ENCODE measurements at places on chromosomes 5 and 9. TPM values are rescaled to one million over a fixed set of nuclear protein-coding genes. Genes with fewer than 3 reads are reported as not detected.
A peak's percentile ranks its signal among the peaks of the same experiment; 100 is the strongest.

DNA sequence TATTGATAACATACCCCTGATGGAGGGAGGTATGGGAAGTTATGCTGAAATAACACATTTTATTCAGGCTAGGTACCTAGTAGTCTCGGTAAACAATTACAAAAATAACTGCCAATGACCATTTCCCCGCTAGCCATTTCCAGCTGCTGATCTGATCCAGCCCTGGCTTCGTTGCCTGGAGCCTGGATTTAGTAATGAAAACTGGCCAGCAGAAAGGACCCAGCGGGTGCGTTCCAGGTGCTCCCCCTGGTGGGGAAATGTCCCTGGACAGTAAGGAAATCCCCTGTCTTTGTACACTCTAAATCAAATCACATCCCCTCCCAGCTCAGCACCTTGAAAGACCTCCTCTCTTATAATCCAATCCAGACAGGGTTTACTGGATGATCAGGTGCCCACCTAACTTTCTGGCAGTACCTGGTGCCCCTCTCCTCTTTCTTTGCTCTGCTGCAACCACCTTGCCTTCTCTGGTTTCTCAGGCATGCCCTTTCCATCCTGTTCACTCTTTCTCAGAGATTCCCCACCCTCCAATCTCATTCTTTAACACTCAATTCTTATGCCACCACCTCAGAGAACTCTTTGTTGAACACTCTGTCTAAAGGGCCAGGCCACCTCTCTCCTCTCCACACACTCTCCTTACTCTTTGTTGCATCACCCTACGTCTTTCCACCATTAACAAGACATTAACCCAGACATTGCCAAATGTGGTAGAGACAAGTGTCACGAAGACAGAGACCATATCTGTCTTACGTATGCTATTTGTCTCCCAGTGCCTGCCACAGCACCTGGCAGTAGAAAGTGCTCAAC is 50.1 kb upstream of the SMAD5 start:
- DNase-seq = peak; percentile 76

The PCDHGA2 gene
- 0.27 TPM for total RNA-seq

- DNase-seq = no peak
Observed at GRCh38 chr5:141384471-141385267, 2.1 kb downstream of the PCDHGA7 start.

DNA sequence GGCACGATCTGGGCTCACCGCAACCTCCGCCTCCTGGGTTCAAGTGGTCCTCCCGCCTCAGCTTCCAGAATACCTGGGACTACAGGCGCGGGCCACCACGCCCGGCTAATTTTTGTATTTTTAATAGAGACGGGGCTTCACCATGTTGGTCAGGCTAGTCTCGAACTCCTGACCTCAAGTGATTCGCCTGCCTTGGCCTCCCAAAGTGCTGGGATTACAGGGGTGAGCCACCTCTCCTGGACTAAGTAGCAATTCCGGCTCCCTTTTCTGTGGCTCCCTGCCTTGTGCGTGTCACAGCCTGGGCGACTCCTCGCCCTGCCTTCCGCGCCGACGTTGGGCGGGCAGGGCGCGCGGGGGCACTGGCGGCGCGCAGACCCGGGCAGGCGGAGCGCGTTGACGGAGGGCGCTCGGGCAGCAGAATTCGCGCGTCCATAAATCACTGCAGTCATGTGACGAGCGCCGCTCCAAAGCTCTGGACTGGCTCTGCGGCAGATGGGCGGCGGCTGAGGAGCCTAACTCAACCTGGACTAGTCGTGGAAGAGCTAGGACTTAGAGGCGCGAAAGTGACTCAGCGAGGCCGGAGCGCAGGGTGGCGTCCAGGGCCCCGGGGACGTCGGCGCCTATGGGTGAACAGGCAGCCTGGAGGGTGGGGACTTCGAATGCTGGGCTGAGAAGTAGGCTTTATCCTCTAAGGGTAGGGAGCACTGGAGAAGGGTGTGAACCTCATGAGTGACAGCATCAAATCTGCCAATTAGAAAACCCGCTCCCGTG is 1.4 kb upstream of the CIZ1 start:
- peak; percentile 92 for DNase-seq

- no peak for DNase-seq
Observed at GRCh38 chr5:125536582-125536981, 790.1 kb upstream of the ZNF608 start.

DNA sequence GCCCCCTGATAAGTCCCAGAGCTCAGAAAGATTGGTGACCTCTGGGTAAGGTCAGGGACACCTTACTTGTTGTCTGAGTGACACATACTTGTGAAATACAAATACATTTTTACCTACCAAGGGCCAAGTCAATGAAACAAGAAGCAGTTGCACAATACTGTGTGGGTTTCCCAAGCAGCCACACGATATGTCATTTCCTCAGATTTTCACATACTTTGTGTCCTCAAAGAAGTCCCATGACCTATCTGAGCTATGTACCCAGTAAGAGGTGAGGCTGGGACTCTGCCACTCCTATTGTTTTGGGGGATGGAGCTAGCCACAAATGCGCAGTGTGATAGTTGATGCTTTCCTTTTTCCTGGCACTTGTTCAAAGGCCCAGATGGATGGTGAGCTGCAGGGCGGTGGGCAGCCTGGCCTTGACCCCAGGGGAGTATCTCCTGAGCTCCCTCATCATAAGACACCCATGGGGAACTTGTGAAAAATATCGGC is 4.8 kb upstream of the SLC25A51 start:
- DNase-seq = no peak

The RPL35 gene
- 2,106 TPM for total RNA-seq

The PCDHA2 gene
- not detected for total RNA-seq

GRCh38 chr5:113292462-113292861 is 142.3 kb downstream of the TSSK1B start:
- DNase-seq = no peak

DNA sequence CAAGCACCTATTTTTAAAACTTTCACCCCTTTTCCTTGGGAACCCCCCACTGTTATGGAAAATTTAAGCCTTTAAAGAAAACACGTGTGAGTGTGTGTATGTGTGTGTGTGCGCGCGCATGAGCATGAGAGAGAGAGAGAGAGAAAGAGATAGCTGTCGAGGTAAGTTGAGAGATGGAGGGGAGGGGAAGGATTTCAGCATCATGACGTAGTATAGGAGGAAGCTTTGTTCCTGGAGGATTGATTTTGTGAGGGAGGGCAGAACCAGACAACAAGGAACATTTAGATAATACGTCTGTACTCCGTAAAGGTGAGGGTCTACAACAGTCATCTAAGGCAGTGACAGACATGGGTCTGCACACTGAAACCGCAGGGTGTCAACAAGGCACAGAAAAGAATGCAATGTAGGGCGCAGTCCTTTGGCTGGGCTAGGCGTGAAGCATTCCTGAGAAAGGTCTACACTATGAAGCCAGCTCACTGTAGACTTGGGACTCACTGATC is 227.7 kb downstream of the SMARCA2 start:
- no peak for DNase-seq

GRCh38 chr5:56683281-56683680 is 132.1 kb upstream of the MAP3K1 start:
- DNase-seq = no peak

DNA sequence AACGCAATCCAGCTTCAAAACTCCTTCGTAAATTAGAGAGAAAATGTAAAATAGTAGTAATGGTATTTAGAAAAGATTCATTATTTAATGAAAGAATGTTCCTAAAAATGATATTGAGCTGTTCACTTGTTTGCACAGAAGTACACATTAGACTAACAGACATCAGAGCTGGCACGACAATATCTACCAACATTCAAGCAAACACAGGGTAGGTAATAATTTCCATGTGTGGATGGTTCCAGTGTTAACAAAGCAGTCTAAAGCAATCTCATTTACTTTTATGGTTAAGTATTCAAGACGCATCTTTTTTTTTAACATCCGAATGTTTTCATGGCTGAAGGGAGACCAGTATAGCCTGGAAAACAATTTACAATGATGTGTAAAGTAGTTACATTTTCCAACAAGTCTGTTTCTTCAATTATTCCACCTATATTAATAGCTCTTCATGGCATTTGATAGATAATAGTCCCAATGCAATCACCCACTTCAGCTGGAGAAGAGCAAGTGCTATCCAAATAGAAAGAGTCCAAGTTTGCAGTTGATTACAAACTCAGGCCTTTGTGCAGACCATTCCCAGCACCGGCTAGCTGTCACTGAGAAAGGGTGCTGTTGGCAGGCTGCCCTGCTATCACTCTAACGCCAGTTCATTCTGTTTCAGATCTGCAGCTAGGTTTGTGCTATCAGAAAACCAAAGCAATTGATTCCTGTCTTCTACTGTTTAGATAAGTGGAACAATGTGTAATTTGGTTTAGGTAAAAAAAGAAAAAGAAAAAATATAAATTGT is 458.8 kb downstream of the DTWD2 start:
- no peak for DNase-seq

The CMYA5 gene
- 0.31 TPM for total RNA-seq

DNA sequence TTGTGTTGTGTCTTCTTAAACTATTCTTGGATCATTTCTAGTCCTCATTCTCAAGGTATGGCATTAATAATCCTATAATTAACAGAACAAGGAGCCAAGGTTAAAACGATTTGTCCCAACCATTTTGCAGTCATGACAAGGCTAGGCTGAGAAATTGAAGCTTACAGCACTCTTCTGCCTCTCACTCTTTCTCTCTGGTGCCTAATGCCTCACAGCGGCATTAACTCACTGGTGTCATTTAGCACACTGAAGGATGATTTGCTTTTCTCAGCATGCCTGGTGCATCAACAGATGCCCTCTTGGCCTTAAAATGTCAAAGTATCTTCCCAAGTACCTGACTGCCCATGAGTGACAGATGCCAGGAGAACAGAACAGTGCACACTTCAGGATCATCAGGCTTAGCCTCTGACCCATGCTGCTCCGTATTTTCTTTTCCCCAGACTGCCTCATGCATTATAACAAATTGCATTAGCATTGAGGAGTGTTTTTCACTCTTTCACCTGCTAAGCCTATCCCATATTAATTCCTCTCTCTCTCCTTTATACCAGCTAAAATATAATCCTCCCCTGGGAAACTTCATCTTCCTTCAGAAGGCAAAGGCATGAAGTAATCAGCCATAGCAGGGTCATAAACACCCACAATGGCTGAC is 61.1 kb upstream of the SV2C start:
- DNase-seq = no peak

DNA sequence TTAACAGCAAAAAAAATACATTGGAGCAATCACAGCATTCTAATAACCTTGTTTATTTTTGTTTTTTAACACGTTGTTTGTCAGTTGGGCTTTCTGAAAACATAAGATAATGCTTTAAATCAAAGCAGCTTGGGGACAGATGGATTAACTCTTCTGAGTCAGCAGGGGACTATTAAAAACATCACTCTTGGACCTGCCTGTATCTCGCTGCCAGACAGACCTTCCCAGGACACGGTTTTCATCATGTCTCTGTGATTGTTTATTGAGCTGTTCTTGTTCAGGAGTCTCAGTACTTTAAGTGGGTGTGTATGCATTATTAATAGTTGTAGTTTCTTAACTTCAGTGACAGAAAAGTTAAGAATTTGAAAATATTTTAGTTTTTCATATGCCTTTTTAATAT is 173.2 kb downstream of the SH3GL2 start:
- no peak for DNase-seq

- DNase-seq = no peak
Observed at GRCh38 chr9:12809720-12810119, 34.9 kb downstream of the LURAP1L start.

- DNase-seq = no peak
Observed at GRCh38 chr5:14256756-14257393, 113.7 kb downstream of the TRIO start.

- no peak for DNase-seq
Observed at GRCh38 chr5:16366491-16366890, 99.1 kb downstream of the ZNF622 start.

The GABBR2 gene
- total RNA-seq = 0.47 TPM

The RAB3C gene
- not detected for total RNA-seq

GRCh38 chr5:179766726-179767455 is 26.9 kb upstream of the LTC4S start:
- DNase-seq = no peak

DNA sequence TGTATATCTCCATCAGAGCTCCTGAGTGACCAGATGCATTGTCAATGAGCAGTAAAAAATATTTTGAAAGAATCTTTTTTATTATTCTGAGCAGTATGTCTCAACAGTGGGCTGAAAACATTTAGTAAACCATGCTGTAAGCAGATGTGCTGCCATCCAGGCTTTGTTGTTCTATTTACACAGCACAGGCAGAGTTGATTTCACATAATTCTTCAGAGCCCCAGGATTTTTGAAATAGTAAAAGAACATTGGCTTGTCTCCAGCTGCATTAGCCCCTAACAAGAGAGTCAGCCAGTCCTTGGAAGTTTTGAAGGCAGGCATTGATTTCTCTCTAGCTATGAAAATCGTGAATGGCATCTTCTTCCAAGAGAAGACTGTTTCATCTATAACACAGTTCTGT is 25.2 kb upstream of the ENTREP1 start:
- DNase-seq = no peak

DNA sequence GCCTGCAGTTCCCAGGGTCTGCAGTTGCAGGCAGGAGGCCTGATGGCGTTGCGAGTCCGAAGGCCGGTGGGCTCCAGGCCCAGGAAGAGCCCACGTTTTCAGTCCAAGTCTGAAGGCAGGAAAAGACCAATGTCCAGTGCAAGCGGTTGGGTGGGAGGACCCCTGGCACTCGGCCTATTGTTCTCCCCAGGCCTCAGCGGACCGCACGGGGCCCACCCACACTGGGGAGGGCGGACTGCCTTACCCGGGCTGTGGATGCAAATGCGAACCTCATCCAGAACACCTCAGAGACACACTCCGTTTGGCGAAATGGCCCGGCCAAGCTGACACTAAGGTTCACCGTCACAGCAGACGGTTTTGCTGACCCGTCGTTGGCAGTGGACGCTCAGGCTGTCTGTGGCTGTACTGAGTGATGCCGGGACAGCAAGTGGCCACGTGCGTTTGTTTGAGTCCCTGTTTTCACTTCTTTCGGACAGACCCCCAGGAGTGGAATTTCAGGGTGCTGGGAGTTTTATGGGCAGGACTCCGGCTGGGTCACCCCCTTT is 10.2 kb upstream of the SEC16A start:
- DNase-seq = no peak

GRCh38 chr5:73727470-73727869 is 101.5 kb downstream of the ARHGEF28 start:
- no peak for DNase-seq

The LECT2 gene
- not detected for total RNA-seq

- no peak for DNase-seq
Observed at GRCh38 chr5:123037104-123037418, 536 bp upstream of the PPIC start.

The DBN1 gene
- 84.3 TPM for total RNA-seq

- no peak for DNase-seq
Observed at GRCh38 chr5:94810281-94810680, 191.8 kb downstream of the SLF1 start.

DNA sequence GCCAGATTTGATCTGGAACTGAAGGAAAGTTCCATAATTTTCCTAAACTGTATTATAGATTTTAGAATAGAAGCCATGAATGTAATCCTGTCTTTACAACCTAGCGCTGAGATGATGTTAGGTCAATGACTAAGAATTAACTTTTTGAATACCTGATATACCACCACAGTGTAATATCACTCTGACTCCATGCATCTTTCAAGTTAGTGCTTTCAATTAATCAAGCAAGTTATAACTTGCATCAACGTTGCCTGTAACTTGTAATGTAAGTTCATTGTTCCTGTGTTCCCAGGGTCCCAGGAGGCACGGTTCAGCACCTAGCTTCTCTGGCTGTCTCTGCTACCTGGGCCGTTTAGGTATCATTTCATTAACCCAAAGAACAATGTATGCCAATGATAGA is 139.3 kb downstream of the CSNK1G3 start:
- no peak for DNase-seq
